ENCODE measurements at places on chromosomes 2 and 18.

DNA sequence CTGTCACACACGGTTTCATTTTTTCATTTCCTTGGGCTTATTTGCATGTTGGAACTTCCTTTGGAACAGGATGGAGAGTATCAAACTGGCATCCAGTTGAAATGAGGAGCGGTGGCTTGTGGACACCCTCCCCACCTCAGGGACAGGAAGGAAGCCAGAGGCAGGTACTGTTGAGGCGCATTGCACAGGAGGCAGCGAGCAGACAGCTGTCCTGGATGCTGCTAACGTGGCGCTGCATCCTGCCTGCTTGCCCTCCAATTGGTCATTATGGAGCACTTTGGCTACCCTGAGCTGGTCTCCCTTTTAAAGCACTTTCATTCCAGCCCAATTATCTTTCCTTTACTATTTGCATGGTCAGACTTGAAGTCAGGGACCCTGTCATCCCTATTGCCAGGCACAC lies 80.7 kb upstream of the ITGA4 start:
- no peak for DNase-seq

DNA sequence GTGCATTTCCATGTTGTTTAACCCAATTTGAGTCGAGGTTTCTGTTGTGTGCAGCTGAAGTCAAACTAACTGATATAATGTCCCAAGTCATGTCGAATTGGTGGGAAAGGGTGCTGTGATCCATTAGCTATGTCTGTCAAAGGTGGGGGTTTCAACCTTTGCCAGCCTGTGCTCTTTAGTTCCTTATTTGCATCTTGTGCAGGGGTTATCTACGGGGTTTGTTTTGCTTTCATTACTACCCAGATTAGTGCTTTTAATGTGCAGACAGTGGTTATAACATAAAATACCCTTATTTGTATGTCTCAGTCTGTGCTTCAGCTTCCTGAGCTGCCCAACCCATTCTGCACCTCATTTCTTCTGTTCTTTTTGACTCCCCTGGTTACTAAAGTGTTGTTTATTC lies 271.9 kb upstream of the CXCR4 start:
- no peak for DNase-seq

- no peak for DNase-seq
Measured at GRCh38 chr18:36592282-36592681, 236.5 kb downstream of the TPGS2 start.

GRCh38 chr2:105575499-105576025 lies 169.2 kb upstream of the NCK2 start:
- DNase-seq: no peak

DNA sequence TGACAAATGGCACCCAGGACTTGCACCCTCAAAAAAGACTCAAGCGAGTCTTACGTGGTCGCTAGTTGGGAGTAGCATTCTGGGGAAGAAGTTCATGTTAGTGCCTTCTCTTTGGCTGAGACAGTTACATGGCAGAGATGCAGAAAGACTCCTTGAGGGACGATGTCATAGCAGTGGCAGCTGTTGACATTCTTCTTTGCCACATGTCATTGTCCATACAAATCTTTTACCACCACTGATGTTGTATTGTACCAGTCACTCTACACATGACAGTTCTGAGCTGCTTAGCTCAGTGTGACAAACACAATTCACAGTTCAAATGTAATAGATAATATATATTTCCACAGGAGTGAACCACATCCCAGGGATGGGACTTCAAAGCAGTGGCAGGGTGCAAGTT lies 197.1 kb downstream of the TCF4 start:
- no peak for DNase-seq

GRCh38 chr2:222805591-222806304 lies 55.1 kb upstream of the ACSL3 start:
- no peak for DNase-seq

- no peak for DNase-seq
Measured at GRCh38 chr2:126309185-126309584, 346.8 kb upstream of the GYPC start.

DNA sequence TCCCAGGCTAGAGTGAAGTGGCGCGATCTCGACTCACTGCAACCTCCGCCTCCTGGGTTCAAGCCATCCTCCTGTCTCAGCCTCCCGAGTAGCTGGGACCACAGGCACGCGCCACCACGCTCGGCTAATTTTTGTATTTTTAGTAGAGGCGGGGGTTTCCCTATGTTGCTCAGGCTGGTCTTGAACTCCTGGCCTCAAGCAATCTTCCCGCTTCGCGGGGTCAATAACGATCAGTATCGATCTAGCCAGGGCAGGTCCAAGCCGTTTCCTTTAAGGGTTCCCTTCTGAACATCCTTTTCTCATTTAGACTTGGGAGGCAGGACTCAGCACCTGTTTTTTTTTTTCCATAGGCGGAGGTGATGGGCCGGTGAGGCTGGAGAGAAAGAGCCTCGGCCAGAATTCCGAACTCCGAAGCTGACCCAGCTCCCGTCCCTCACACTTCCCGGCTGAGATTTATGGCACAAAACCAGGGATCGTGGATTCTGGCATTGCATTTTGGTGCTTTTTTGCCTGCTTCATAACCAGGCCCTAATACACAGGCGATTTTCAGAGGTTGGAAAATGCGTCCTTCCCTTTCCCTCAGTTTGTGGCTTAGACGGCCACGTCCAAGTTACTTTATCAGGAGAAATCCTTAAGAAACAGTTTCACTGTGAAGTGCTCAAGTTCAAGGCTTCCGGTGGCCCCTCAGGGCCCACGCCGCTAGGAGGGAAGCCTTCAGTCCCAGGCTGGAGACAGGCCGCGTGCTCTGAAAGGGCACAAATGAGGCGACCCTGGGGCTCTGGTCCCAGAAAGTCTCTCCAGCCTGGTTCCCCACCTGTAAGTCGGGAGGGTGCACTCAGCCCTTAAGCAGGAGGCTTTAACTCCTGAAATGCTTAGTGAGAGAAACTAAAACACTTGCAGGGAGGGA lies 998 bp upstream of the SLC66A3 start:
- DNase-seq: no peak

DNA sequence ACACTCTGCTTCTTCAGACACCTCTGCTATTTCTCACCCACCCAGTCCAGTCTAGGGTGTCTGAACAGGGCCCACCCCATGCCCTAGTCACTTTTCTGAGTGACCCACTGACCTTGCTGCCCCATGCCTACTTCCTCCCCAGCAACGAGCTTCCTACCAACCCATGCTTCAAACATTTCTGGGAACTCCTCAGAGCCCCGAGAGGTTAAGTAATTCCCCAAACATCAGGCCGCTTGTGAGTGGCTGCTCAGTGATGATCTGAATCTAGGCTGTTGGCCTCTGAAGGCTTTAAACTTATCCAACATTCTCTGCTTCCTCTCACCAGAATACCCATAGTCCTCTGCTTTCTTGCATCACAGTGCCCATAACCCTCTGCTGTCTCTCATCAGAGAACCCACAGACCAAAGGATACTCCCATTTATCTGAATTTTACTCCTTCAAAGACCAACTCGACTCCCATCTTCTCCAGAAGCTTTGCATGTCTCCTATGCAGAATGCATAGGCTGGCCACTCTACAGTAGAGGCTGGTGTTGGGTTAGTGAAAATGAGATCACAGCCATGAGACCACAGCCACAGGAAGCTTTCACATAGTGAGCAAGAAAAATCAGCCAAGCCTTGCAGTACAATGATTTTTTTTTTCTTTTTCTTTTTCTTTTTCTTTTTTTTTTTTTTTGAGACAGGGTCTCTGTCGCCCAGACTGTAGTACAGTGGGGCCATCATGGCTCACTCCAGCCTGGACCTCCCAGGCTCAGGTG lies 309.5 kb upstream of the LYPD1 start:
- DNase-seq: no peak

DNA sequence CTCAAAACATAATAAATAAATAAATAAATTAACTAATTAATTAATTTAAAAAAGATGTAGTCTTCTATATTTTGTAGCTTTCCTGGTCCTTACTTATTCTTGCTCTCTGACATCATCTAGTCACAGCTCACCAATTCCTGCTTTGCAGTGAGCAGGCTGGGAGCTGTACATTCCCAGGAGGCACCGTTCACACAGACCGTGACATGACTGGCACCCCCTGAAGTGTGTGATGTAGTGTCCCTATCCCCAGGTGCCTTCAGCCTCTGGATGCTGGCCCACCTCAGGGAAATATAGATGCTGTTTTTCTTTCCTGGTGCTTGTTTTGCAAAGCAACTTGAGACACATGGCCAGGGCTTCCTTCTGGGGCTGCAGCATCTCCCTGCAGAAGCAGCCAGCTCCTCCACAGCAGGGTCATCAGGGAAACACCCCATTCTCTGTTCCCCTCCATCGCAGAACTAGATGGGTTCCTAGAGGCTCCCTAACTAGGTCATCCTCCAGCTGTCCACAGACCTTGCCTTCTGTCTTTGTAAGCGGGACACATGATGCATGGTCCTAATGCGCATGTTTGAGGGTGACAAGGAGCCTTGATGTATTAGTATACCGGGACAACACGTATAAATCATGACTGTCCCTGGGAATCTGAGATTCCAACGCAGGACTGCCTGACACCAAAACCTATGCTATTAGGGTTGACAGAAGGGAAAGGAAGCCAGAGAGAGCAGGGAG lies 76.4 kb downstream of the RHOB start:
- DNase-seq: no peak

GRCh38 chr18:23612434-23613090 lies 26.3 kb upstream of the NPC1 start:
- no peak for DNase-seq

- no peak for DNase-seq
Measured at GRCh38 chr18:33844232-33844631, 266.2 kb downstream of the ASXL3 start.

- no peak for DNase-seq
Measured at GRCh38 chr18:64488698-64489097, 339.8 kb upstream of the LINC00305 start.

DNA sequence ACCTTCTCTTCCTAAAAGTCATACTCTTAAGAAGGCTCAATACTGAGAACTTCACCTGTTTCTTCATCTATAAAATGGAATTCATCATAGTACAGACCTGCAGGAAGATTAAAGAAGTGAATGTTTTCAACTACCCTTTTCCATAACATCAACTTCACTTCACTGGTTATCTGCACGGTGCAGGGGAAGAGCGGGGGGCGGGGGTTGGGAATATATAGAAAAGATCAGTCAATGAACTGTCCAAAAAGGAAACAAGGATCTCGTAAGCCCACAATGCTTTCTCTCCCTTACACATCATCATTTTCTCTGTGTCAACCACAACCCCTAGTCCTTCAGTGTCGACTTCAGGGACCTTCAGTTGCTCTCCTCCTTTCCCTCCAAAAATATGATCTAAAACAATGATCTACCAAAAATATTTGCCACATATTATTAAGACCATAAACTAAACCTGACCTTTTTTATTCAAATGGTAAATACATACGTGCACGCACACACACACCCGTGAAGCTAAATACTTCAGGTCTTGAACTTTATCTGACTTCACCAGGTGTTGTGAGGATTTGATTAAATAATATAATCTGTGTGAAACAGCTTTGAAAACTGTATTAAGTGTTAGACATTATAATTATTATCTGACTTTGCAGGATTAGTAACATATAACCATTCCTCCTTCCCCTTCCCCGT lies 4.9 kb downstream of the MBOAT2 start:
- DNase-seq: no peak

Measured in stimulated activated CD4-positive, alpha-beta T cell treated with anti-CD3 and anti-CD28 coated beads, Interleukin-1b, Interleukin-23, amount 100 ng/mL, for 1 hour (primary cell).